ENCODE measurements at places on chromosomes 2 and 18.

- no peak for DNase-seq
These were observed 139.7 kb upstream of the RIOK3 start for GRCh38 chr18:23313379-23313778.

- DNase-seq = no peak
These were observed 155.1 kb upstream of the CELF4 start for GRCh38 chr18:37720663-37721062.

GRCh38 chr2:232117413-232117812, 155.9 kb downstream of the DIS3L2 start:
- DNase-seq = no peak

DNA sequence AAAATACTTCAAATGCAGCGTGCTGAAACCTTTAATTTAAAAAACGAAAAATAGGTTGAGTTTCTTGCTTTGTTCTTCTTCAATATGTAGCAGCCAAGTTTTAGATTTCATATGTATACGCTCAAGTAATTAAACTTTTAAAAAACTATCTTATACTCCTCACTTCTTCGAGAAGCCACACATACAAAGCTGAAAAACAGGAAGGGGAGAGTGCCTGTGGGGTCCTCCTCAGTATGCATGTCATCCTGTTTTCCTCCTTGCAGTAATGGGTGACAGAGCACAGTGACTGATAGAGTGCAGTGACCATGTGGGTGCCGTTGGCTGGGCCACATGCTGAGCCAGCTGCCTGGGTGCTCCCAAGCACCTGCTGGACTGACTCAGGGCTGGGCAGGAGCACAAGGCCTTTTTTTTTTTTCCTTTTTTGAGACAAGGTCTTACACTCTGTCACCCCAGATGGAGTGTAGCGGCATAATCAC, 33.3 kb downstream of the UXS1 start:
- DNase-seq = no peak

- DNase-seq = no peak
These were observed 108.8 kb upstream of the HAAO start for GRCh38 chr2:42901076-42901640.

DNA sequence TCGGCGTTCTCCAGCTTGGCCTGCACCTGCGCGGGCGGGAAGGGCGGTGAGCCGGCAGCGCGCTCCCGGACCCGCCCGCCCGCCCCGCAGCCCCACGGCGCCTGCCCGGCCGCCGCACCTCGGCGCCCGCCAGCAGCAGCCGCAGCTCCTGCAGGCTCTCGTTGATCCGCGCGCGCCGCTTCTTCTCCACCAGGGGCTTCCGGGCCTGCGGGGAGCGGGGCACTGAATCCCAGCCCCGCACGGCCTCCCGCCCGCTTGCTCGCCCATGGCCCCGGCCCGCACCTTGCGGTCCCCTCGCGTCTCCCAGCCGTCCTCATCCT, 335 bp downstream of the HES6 start:
- DNase-seq = no peak

DNA sequence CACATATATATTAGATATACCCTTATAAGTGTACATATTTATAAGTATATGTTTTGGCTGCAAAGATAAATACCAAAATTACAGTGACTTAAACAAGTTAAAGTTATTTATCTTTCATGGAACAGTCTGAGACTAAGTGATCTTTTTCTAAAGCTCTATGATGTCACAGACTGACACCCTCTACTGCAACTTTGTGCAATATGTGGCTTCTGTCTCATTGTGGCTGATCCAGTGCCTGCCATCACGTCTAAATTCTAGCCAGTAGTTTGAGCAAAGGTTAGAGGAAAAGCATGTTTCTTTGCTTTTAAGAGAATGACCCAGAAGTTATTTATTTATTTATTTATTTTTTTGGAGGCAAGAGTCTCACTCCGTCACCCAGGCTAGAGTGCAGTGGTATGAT, 13.8 kb upstream of the GATA6 start:
- DNase-seq = no peak

GRCh38 chr2:172100935-172101820, 1.5 kb downstream of the DLX2 start:
- DNase-seq = peak; percentile 46

GRCh38 chr2:65294136-65294535, 66.5 kb downstream of the ACTR2 start:
- DNase-seq = no peak

GRCh38 chr2:33077311-33077710, 130.6 kb downstream of the LTBP1 start:
- DNase-seq = no peak

DNA sequence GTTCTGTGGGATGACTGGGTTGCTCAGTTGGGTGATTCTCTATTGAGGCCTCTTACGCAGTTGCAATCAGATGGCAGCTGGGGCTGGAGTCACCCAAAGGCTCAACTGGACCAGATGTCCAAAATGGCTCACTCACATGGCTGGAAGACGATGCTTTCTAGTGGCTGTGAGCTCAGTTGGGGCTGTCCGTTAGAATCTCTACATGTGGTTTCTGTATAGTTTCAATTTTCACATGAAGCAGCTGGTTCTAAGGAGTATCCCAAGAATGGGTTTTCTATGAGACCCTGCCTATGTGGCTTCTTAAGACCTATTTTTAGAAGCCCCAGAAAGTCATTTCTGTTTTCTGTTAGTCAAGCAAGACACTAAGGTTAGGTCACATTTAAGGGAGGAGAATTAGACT, 4.4 kb downstream of the XRCC5 start:
- no peak for DNase-seq

- DNase-seq = peak; percentile 84
These were observed 92.0 kb downstream of the HDAC4 start for GRCh38 chr2:239308661-239309397.

DNA sequence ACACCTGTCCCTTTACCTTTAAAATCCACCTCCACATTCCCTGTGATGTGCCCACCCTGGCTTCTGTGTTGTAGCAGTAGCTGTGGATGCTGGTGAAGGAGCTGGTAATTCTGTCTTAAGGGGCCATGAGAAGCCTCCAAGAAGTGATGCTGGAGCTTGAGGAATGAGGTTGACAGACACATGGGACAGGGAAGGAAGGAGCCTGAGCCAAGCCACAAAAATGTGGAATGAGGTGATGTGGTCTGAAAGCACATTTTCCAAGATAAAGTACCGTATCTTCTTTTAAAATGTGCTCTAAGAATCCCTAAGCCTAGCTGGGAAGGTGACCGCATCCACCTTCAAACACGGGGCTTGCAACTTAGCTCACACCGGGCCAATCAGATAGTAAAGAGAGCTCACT, 31.2 kb downstream of the VWA3B start:
- DNase-seq = no peak

GRCh38 chr2:215870986-215871385, 142.4 kb downstream of the MREG start:
- DNase-seq = no peak

- DNase-seq = no peak
These were observed 32.3 kb downstream of the CARF start for GRCh38 chr2:202944408-202944807.

GRCh38 chr2:23621616-23622015, 236.6 kb downstream of the KLHL29 start:
- no peak for DNase-seq

DNA sequence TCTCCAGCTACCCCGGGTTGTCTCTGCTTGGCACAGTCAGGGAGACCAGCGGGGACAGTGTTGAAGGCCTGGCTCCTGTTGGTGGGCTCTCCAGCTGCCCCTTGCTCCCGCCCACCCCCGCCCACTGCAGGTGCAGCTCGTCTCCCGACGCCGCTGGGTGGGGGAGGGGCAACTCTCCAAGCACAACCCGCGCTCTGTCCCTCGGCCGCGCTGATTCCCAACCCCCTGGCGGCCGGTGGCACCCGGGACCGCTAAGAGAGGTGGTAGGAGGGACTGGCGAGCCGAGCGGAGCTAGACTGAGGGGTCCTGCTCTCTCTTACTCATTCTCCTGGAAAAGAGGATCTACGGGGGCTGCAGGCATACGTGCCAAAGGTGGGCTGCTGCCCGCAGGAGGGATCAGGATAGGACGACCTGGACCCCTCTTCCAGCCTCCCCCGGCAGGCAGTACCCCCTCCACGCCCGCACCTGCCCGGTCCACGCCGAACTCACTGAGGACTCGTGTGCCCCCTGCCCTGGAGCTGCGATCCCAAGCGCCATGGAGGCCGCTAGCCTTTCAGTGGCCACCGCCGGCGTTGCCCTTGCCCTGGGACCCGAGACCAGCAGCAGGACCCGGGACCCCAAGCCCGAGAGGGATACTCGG, 44.5 kb downstream of the DDX18 start:
- DNase-seq = no peak

GRCh38 chr2:62464221-62465007, 41.6 kb downstream of the TMEM17 start:
- no peak for DNase-seq

- no peak for DNase-seq
These were observed 28.2 kb upstream of the YWHAQ start for GRCh38 chr2:9658972-9659371.

DNA sequence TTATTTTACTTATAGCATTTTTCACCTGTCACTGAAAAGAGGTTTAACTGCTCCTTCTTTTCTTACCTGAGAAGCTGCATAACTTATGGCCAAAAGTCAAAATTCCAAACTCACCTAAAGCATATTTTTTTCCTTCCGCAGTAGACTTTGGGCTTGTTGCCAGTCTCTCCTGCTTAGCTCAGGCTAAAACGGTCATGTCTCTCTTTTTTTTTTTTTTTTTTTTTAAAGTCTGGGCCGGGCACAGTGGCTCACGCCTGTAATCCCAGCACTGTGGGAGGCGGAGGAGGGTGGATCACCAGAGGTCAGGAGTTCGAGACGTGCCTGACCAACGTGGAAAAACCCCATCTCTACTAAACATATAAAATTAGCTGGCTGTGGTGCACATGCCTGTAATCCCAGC, 113.5 kb downstream of the RTN4 start:
- no peak for DNase-seq

DNA sequence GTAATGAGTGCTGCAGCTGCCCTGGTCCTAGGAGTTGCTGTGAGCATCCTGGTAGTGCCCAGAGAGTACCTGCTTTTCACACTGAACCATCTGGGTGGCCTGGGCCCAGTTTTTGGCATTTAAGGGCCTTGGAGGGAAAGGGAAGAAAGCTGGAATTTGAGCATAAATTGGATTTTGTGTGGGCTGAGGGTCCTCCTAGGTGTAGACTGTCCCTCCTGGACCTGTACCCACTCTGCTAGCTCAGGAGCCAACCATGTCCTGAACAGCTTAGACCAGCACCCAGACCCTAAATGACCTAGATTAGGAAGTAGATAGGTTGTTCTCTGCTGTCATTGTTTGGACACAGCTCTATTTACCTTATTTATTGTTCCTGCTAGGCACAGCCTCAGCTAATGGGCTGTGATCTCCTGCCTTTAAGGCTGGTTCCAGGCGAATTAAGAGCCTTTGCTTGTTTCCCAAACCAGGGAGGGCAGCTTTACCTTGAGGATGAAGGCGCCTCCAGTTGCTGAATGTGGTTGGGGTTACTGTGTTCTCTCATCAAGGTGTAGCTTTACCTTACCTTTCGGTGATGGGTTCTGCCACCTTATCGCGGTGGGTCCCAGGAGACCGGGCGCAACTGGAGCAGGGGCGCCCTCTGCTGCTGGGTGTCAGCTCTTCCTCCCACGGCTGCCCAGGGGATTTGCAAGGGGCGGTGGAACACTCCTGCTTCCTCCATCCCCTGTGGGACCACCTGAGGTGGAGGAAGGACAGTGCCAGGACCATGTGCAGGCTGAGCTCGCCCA, 34.4 kb downstream of the ITGA6 start:
- peak; percentile 53 for DNase-seq

DNA sequence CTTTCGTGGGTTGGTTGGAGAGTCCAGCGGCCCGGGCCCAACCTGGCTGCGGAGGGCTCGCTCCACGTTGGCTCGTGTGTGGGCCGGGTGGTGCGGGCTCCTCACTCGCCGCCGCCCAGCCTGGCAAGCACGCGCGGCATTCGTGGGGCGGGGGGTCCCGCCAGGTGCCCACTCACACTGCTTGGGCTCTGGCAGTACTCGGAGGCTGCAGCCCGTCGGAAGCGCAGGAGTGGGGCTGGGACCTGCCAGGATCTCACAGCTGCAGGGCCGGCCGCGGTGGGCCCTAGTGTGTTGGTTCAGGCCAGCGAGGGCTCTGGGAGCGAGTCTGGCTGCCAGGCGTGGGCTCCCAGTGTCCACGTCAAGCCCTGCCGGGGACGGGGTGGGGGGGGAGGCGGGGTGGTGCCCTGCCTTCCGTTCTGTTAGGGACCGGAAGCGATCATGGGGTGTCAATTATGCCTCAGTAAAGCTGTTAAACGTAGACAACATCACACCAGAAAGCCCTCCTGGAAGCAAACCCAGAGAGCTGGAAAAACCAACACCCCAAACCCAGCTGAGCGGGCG, 1.0 kb upstream of the HS6ST1 start:
- DNase-seq = no peak

- no peak for DNase-seq
These were observed 816.2 kb downstream of the CBLN2 start for GRCh38 chr18:71727909-71728308.

DNA sequence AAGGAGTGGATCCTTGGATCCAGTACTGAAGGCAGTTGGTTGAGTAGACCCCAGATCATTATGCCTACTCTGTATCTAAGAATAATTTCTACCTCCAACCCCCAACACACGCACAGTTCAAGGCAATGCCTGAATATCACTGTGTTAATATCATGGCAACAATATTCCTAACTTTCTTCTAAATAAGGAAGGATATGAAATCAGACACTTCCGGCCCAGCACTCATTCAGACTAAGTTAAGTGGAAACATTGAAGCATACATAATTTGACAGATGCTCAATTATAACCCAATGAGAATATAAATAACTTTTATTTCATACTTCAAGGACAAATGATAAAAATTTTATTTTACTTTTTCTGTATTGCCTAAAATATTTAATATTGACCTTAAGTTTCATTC, 153.6 kb upstream of the COL3A1 start:
- no peak for DNase-seq

DNA sequence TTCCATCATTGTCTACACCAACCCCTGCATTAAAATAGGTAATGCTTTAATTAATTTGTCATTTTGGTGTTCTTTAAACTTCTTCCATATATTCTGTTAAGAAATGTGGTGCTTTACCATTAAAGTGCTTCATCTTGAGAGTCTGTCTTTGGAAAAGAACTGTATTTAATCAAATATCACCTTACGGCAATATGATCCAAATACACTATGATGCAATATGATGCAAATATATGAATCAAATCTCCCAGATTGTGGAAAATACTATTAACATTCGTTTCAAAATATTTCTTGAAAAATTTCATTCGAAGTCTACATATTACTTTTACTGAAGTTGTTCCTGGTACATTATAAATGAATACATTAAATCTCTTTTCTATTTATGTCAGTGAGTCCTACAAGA, 23.0 kb downstream of the VPS4B start:
- DNase-seq = no peak

- no peak for DNase-seq
These were observed 273.5 kb downstream of the NBAS start for GRCh38 chr2:15287447-15288184.

- DNase-seq = no peak
These were observed 230.7 kb downstream of the AFF3 start for GRCh38 chr2:99911736-99912135.

Data from lung (tissue), 17 donors.